ENCODE measurements at places on chromosomes 5 and 9.

DNA sequence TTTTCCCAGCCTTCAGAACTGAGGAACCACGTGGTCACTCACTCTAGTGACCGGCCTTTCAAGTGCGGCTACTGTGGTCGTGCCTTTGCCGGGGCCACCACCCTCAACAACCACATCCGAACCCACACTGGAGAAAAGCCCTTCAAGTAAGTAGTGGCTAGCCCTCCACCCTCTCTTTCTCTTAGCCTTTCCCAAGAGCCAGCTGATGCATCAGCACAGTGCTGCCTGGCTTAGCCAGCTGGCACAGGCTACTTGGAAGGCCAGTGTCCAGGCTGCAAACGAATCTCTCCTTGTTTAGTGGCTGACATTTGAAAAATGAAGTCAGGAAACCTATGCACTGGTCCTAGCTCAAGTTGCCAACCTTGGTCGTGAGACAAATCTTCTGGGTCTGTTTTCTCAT lies 91.1 kb downstream of the PRDM6 start:
- DNase-seq, result no peak

DNA sequence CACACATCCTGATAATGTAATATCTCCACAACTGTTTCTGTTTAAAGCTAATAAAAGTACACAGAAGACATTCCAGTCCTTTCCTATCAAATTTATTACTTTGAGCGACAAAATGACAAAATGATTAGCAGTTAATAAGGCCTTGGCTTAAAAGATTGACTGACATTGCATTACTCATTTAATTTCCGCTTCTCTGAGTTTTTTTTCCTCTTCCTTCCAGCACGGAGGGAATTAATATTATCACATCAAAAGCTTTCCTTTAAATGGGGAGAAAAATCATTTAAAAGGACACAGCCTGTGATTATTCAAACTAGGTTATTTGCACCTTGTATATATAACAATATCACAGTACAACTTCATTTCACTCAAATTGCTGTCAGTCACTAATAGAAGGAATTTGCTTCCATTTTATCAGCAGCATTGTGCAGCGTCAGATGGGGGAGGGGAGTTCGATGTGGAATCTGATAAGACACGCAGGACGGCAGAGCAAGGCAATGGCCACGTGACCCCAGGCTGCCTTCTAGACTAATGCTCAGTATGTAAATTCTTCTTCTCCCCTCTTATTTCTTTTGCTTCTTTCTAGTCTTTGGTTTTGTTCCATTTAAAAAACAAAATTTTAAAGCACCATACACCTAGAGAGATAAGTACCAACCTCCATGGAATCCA lies 400.5 kb downstream of the IRX1 start:
- DNase-seq, result no peak

DNA sequence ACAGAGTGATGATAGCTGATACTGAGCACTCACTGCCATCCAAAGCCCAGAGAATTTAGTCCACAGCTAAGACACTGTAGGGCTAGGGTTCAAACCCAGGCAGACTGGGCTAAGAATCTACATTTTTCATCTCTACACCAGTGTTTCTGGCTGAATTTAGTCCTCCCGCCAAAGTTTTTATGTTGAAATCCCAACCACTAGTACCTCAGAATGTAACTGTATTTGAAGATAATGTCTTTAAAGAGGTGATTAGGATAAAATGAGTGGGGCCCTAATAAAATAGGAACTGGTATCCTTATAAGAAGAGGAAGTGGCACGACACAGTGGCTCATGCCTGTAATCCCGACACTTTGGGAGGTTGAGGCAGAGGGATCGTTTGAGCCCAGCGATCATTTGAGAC lies 4.3 kb downstream of the GNA14 start:
- no peak for DNase-seq

GRCh38 chr9:17082343-17083064 lies 52.3 kb upstream of the CNTLN start:
- no peak for DNase-seq

GRCh38 chr5:95907067-95907705 lies 54.5 kb downstream of the ELL2 start:
- no peak for DNase-seq

GRCh38 chr5:177162379-177162778 lies 28.8 kb downstream of the NSD1 start:
- no peak for DNase-seq

DNA sequence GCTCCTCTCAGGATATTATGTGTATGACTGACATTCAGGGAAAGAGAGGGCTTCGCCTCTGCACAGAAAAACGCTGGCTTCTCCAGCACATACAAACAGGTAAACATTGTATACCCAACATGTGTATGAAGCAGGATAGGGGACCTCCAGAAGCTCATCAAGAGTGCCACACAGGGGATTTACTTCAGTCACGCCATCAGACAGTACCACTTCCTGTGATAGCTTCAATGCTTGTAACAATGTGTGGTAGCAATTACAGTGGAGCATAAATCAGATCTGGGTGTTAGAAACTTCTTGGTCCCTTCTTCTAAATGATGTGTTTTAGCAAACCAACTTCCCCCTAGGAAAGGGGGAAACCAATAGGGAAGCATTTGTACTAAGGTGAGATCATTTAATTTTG lies 160.8 kb downstream of the TSSK1B start:
- no peak for DNase-seq

DNA sequence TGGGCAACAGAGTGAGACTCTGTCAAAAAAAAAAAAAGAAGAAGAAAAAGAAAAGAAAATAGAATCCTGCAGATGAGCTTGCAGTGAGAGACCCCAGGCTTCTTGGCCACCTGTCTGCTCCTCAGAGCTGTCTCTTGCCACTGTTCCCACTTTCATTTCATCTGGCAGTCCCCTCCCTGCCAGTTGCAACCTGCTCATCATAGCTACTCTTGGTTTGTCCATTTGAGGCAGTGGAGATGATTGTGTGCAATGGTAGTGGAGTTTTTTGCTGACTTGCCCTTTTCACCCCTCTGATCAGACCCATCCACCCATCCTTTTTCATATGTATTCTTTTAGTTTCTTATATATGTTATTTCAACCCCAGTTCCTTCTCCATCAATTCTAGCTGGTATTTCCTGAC lies 28.7 kb downstream of the ANKRD33B start:
- no peak for DNase-seq

DNA sequence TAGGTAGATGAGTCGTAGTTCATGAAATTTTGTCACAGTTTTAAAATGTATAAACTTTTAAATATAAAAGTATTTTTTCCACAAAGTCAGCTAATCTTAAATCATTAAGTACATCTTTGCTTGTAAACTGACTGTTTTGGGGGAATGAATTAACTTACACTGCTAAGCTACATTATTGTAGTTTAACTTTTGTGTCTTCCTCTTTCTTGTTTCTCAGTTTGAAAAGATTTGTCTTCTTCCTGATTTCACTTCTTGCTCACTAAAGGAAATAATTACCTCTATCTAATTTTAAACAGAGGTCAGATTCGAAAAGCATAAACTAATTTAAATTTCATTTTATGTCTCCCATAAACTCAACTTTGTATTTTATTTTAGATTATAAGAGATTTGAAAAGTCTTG lies 5.7 kb downstream of the NIPSNAP3B start:
- no peak for DNase-seq

- no peak for DNase-seq
Observed at GRCh38 chr5:59506285-59506877, 387.1 kb downstream of the PDE4D start.

GRCh38 chr5:52807723-52808122 lies 20.0 kb downstream of the ITGA1 start:
- no peak for DNase-seq

All from spleen (tissue), 13 donors.